ENCODE measurements at places on chromosomes 11 and 22.

GRCh38 chr22:50268655-50269113 lies 1.5 kb downstream of the MAPK11 start:
- DNase-seq = no peak

- DNase-seq = no peak
Observed at GRCh38 chr22:49547751-49548239, 279.9 kb downstream of the BRD1 start.

DNA sequence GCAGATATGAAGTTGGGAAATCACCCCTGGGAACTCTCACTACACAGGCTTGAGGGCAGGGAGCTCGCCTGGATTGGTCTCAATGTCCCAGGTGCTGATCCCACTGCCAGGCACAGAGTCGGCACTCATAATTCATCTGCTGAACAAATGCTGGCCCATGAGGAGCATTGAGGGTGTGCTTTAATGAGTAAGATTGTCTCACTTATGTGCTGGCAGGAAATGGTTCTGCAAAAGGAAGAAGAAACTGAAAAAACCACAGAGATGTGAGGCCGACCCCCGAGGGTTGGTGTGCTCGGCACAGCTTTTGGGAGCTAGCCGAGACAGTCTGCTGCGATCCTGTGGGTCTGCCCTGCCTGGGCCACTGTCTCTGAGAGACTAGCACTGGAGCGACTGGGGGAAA lies 9.4 kb downstream of the PLAAT2 start:
- peak; percentile 45 for DNase-seq

DNA sequence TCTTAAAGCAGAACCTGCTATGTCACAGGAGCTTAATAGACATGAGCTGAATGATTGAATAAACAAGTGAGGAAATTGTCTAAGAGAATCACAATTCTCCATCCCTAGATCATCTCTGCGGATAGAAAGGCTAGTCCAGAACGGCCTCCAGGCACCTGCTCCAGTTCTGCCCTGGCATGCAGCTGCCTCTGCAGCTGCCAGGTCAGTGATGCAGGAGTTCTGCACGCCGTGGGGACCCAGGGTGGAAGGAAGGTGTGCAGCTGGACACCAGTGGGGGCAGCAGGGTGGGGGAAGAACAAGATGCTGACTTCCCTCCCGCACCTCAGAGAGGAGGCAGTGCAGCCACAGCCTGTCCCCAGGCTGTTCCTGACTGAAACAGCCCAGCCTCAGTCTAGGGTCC lies 192.1 kb upstream of the NCAM1 start:
- DNase-seq = no peak

GRCh38 chr11:70618431-70619101 lies 220.2 kb downstream of the CTTN start:
- no peak for DNase-seq
